ENCODE measurements at places on chromosomes 12 and 14. TPM values are rescaled to one million over a fixed set of nuclear protein-coding genes. Genes with fewer than 3 reads are reported as not detected.

The LRP1-AS gene
- total RNA-seq, result not detected

The SIX6 gene
- not detected for total RNA-seq

The PTPRQ gene
- 2.8 TPM for total RNA-seq

The RD3L gene
- not detected for total RNA-seq

The KLRD1 gene
- total RNA-seq, result under 0.01 TPM

The DPPA3 gene
- not detected for total RNA-seq

The TRPV4 gene
- 2.6 TPM for total RNA-seq

The RASSF3 gene
- total RNA-seq, result 11.1 TPM

The VDR gene
- 8.1 TPM for total RNA-seq

The TPH2 gene
- total RNA-seq, result not detected

The CDKN3 gene
- 15.1 TPM for total RNA-seq

The REM2 gene
- total RNA-seq, result 0.14 TPM

The RASSF9 gene
- total RNA-seq, result 0.85 TPM

The CABP1 gene
- total RNA-seq, result 2.1 TPM

The B3GNT4 gene
- 0.09 TPM for total RNA-seq

The KRT6C gene
- total RNA-seq, result not detected
